ENCODE measurements at places on chromosomes 2 and 18.

GRCh38 chr18:33495278-33495677 lies 54.8 kb upstream of the CCDC178 start:
- no peaks in the 10 kb centered on the region for H3K4me1 ChIP-seq
- no peaks in the 10 kb centered on the region for H3K27me3 ChIP-seq
- H3K4me3 ChIP-seq = no peak overlapping the region

GRCh38 chr18:46320928-46321711 lies 216.9 kb downstream of the HAUS1 start:
- no peaks in the 10 kb centered on the region for H3K27me3 ChIP-seq
- no peaks in the 10 kb centered on the region for H3K36me3 ChIP-seq
- no peak for DNase-seq
- H3K4me3 ChIP-seq = no peak overlapping the region
- H3K4me1 ChIP-seq = peaks cover 4% of the 10 kb centered on the region
- no peak overlapping the region for H3K27ac ChIP-seq

DNA sequence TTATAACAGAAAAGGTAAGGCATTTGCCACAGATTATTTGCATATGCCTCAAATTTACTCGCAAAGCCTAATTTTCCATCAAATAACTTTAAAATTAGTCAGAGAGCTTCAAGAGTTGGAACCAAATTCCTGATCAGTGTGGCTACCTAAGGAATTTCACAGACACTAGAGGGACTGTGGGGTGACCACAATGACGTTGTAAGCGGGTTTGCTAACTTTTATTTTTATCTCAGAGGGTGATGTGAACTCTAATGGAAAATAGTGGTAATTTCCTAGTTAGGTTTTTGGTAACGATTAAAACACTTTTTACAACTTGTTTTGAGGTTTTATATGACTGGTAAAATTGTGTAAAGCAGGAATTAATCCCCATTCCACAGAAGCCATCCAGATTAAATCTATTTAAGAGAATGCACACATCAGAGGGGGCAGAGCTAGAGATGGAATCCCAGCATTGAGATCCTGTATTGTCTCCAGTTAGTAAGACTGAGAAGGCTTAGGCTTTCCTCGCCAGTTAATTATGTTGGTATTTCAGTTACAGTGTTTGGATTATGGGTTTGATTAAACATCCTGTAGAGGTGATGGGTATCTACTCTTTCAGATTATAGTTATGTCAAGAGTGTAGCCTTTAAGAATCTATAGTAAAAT lies 129.0 kb downstream of the GPD2 start:
- peak overlapping the region; percentile 61 for H3K27ac ChIP-seq
- peaks cover 31% of the 10 kb centered on the region for H3K36me3 ChIP-seq
- H3K27me3 ChIP-seq = no peaks in the 10 kb centered on the region
- peaks cover 15% of the 10 kb centered on the region for H3K4me1 ChIP-seq

DNA sequence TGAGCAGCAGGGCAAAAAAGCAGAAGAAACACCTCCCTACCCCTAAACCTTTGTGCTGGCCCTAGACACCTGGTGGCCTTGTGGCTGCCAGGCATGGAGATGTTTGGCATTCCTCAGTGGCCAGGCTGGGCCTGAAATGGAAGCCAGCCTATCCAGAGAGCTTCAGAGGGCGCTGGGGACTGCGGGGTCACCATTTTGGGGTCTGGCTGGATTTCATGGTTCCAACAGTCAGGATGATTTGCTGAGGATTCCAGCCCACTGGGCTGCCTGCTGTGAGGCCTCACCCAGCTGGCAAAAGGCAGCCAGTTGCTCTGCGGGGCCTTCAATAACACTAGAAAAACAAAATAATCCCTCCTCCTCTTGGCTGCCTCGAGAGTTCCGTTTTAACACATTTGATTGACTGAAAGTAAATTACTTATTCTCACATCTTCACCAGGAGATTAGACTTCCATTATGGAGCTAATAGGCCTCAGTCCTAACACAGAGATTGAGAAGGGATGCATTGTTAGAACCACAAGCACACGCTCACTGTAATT lies 154.1 kb downstream of the EN1 start:
- H3K27ac ChIP-seq = no peak overlapping the region
- H3K4me1 ChIP-seq = no peaks in the 10 kb centered on the region
- no peaks in the 10 kb centered on the region for H3K36me3 ChIP-seq
- no peak overlapping the region for H3K4me3 ChIP-seq
- peaks cover 2% of the 10 kb centered on the region for H3K27me3 ChIP-seq

GRCh38 chr2:127175041-127175721 lies 44.9 kb downstream of the CYP27C1 start:
- H3K36me3 ChIP-seq = no peaks in the 10 kb centered on the region
- no peak overlapping the region for H3K27ac ChIP-seq
- H3K4me3 ChIP-seq = no peak overlapping the region
- peaks cover 2% of the 10 kb centered on the region for H3K27me3 ChIP-seq
- DNase-seq = no peak
- no peaks in the 10 kb centered on the region for H3K4me1 ChIP-seq

DNA sequence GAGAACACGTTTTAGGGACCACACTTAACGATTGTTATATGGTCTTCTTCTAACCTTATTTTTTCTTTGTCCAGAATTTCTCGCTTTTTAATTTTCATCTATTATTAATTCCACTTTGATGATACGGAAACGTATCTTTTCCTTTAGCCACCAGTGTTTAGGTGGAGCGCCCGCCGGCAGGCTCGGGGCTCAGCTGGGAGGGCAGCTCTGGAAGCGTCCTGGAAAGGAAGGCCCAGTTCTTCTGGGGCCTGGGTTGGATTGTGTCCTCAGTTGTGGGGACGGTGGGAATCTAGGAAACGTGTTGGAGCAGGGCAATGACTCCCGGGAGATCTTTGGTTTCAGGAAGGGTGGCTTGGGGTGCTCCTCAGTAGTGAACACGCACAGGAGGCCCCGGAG lies 19.4 kb upstream of the SOX11 start:
- H3K4me3 ChIP-seq = no peak overlapping the region
- no peaks in the 10 kb centered on the region for H3K36me3 ChIP-seq
- DNase-seq = no peak
- peaks cover 18% of the 10 kb centered on the region for H3K27me3 ChIP-seq

- H3K27me3 ChIP-seq = no peaks in the 10 kb centered on the region
- DNase-seq = no peak
- no peak overlapping the region for H3K27ac ChIP-seq
- H3K4me3 ChIP-seq = no peak overlapping the region
These were observed 39.6 kb downstream of the INHBB start for GRCh38 chr2:120385355-120386127.

- no peaks in the 10 kb centered on the region for H3K4me1 ChIP-seq
- DNase-seq = no peak
- no peak overlapping the region for H3K27ac ChIP-seq
- H3K36me3 ChIP-seq = no peaks in the 10 kb centered on the region
These were observed 28.6 kb upstream of the FAM136A start for GRCh38 chr2:70330476-70330875.

- H3K27ac ChIP-seq = no peak overlapping the region
- no peak overlapping the region for H3K4me3 ChIP-seq
- DNase-seq = no peak
These were observed 116.8 kb downstream of the CLIP4 start for GRCh38 chr2:29232041-29232440.

- H3K27me3 ChIP-seq = no peaks in the 10 kb centered on the region
- peak overlapping the region; percentile 16 for H3K27ac ChIP-seq
- no peaks in the 10 kb centered on the region for H3K36me3 ChIP-seq
- H3K4me3 ChIP-seq = no peak overlapping the region
- no peak for DNase-seq
These were observed 17.0 kb upstream of the MGAT4A start for GRCh38 chr2:98747888-98748287.

DNA sequence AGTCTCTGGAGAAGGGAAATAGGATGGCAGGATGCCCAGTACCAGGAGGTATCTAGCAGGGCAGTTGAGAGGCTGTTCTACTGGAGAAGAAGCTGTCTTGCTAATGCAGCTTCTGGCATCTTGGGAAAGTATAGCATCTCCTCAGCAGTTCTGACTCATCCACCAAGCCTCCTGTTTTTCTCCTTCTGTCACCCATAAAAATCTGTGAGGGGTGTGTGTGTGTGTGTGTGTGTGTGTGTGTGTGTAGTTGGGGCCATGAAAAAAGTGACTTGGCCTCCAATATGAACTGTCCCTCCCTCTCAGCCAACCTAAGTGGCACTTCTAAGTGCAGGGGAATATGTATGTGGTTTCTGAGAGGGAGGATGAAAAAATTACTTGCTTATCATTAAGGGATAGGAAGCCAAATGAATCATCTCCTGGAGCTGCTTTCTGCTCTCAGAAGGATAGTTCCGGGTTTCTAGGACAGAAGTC lies 83.9 kb downstream of the CBLN2 start:
- no peaks in the 10 kb centered on the region for H3K4me1 ChIP-seq
- H3K36me3 ChIP-seq = no peaks in the 10 kb centered on the region
- H3K4me3 ChIP-seq = no peak overlapping the region
- H3K27me3 ChIP-seq = no peaks in the 10 kb centered on the region
- DNase-seq = no peak
- no peak overlapping the region for H3K27ac ChIP-seq

DNA sequence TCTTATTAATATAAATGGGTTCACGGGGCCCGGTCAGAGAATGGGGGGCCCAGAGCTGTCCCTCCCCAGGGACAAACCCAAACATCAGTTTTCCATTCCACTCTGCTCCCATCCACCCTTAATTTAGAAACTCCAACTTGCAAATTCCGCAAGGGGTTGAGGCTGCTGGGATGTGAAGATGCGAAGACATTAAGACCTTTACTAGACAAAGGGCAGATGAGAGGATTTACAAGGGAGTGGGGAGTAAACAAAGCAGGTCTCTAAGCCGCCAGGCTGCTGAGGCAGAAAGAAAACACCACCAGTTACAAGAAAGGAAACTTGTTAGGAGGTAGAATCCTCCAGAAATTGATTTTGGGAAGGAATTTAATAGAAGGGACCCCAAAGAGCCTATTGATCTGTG lies 33.1 kb downstream of the MARCO start:
- no peak overlapping the region for H3K4me3 ChIP-seq
- no peak overlapping the region for H3K27ac ChIP-seq
- H3K4me1 ChIP-seq = no peaks in the 10 kb centered on the region
- no peaks in the 10 kb centered on the region for H3K36me3 ChIP-seq
- DNase-seq = no peak

GRCh38 chr2:189363559-189363958 lies 77.7 kb upstream of the WDR75 start:
- H3K27ac ChIP-seq = no peak overlapping the region
- H3K4me1 ChIP-seq = peaks cover 24% of the 10 kb centered on the region
- H3K27me3 ChIP-seq = no peaks in the 10 kb centered on the region
- DNase-seq = no peak
- no peak overlapping the region for H3K4me3 ChIP-seq

- H3K27me3 ChIP-seq = no peaks in the 10 kb centered on the region
- H3K4me1 ChIP-seq = no peaks in the 10 kb centered on the region
- H3K4me3 ChIP-seq = no peak overlapping the region
- no peak for DNase-seq
- no peaks in the 10 kb centered on the region for H3K36me3 ChIP-seq
- H3K27ac ChIP-seq = no peak overlapping the region
These were observed 491.8 kb downstream of the XIRP2 start for GRCh38 chr2:167380094-167380493.

DNA sequence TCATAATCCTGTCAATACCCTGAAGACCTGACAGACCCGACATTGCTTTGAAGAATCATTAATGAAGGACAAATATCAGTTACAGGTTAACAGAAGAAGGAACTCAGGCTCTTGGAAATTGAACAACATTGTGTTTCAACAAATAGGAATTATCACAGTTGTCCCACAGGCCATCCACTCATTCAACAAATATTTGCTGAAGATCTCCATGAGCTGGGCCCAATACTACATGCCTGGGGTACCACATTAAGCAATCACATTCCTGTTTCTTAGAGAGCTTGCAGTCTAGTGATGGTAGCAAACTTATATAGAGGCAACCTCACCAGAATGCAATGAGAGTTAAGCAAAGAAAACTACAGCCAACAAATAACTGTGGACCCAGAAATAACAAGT lies 671.6 kb upstream of the ACVR2A start:
- H3K27me3 ChIP-seq = no peaks in the 10 kb centered on the region
- H3K36me3 ChIP-seq = no peaks in the 10 kb centered on the region
- H3K27ac ChIP-seq = no peak overlapping the region
- H3K4me1 ChIP-seq = peaks cover 23% of the 10 kb centered on the region
- DNase-seq = no peak

DNA sequence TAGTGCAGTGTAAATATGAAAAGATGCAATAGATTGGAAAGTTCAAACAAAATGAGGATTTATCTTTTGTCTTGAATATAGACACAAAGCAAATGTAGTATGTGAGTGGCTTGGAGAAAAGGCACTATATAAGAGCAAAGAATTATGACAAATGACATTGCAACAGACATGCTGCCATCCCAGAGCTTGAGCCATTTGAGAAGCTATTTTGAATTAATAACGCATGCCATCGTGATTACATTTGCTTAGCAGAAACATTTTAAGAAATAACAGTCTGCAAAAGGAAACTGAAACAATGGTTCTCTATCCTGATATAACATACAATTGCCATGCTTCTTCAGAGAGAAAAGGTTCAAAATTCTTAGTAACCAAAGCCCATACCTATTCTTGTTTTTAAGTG lies 677.1 kb downstream of the ZEB2 start:
- peaks cover 50% of the 10 kb centered on the region for H3K27me3 ChIP-seq
- no peak overlapping the region for H3K27ac ChIP-seq
- no peak for DNase-seq

- no peaks in the 10 kb centered on the region for H3K36me3 ChIP-seq
- no peak for DNase-seq
- no peaks in the 10 kb centered on the region for H3K4me1 ChIP-seq
- no peak overlapping the region for H3K27ac ChIP-seq
These were observed 122.8 kb downstream of the PXDN start for GRCh38 chr2:1621501-1621900.

GRCh38 chr18:59877361-59877760 lies 22.4 kb upstream of the PMAIP1 start:
- no peaks in the 10 kb centered on the region for H3K27me3 ChIP-seq
- no peak for DNase-seq
- no peak overlapping the region for H3K4me3 ChIP-seq
- peaks cover 23% of the 10 kb centered on the region for H3K4me1 ChIP-seq
- H3K36me3 ChIP-seq = no peaks in the 10 kb centered on the region

DNA sequence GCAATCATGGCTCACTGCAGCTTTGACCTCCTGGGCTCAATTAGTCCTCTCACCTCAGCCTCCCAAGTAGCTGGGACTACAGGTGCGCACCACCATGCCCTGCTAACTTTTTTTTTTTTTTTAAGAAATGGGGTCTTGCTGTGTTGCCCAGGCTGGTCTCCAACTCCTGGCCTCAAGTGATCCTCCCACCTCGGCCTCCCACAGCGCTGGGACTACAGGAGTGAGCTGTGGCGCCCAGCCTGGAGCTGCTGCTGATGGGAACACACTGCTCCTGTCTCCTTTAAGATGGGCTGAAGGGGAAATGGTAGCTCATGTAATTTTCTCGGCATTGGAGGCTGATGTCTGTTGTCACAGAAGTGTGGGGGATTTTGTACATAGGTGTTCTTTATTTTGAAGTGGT lies 34.9 kb upstream of the ADNP2 start:
- H3K27me3 ChIP-seq = no peaks in the 10 kb centered on the region
- no peaks in the 10 kb centered on the region for H3K4me1 ChIP-seq
- DNase-seq = no peak
- no peak overlapping the region for H3K27ac ChIP-seq

Measured in activated T-cell treated with anti-CD3 and anti-CD28 coated beads, Interleukin-2, amount 50 U/mL, for 24 hours (primary cell).